ENCODE measurements at places on chromosomes 5 and 9. TPM values are rescaled to one million over a fixed set of nuclear protein-coding genes. Genes with fewer than 3 reads are reported as not detected.

PCSK5 gene
- total RNA-seq: 6.7 TPM

C5orf58 gene
- total RNA-seq: not detected

UGT3A2 gene
- total RNA-seq: not detected

MRPL50 gene
- 10.3 TPM for total RNA-seq

MATR3 gene
- total RNA-seq: 149 TPM

RORB gene
- 3.1 TPM for total RNA-seq

GOLPH3 gene
- total RNA-seq: 77.2 TPM

GFPT2 gene
- 25.4 TPM for total RNA-seq

NR5A1 gene
- total RNA-seq: not detected

HARS2 gene
- 23.9 TPM for total RNA-seq

ZFP37 gene
- total RNA-seq: 4.6 TPM

LYSMD3 gene
- total RNA-seq: 13.7 TPM

WASHC1 gene
- total RNA-seq: 3.3 TPM

PLAC8L1 gene
- not detected for total RNA-seq

ANKDD1B gene
- total RNA-seq: not detected

SLC35D2 gene
- total RNA-seq: 23.0 TPM

SVEP1 gene
- total RNA-seq: 14.1 TPM

CAVIN4 gene
- total RNA-seq: 1.9 TPM

ACER2 gene
- total RNA-seq: 1.3 TPM

LECT2 gene
- not detected for total RNA-seq

ZBED3 gene
- 1.7 TPM for total RNA-seq

BTNL8 gene
- not detected for total RNA-seq

FOXE1 gene
- total RNA-seq: not detected

MCTP1 gene
- 4.1 TPM for total RNA-seq

SAPCD2 gene
- total RNA-seq: 5.0 TPM

INSYN2B gene
- total RNA-seq: 14.7 TPM

PCDHB14 gene
- 1.4 TPM for total RNA-seq

HTR1A gene
- total RNA-seq: not detected

SPEF2 gene
- 1.8 TPM for total RNA-seq

SLC36A2 gene
- total RNA-seq: not detected

SELENOP gene
- 335 TPM for total RNA-seq

PCDHGA8 gene
- 0.65 TPM for total RNA-seq

GFI1B gene
- total RNA-seq: not detected

GABRG2 gene
- not detected for total RNA-seq

PCDHA12 gene
- under 0.01 TPM for total RNA-seq

SKP2 gene
- total RNA-seq: 22.5 TPM

SLCO4C1 gene
- total RNA-seq: 0.16 TPM

PCDHGC4 gene
- 0.13 TPM for total RNA-seq

SLC46A2 gene
- total RNA-seq: not detected

FOXD4L4 gene
- 0.08 TPM for total RNA-seq

SCGB3A2 gene
- total RNA-seq: not detected

All from epithelial cell of alveolus of lung (primary cell).